NCI-H1105 treated with DMSO at 0.1 percent for 48 hours (cell line): ENCODE measurements at places on chromosomes 4 and X.

GRCh38 chrX:127708155-127708554, 344.0 kb downstream of the ACTRT1 start:
- no peak for DNase-seq

- no peak for DNase-seq
Measured at GRCh38 chr4:32135642-32136041, 1415.5 kb downstream of the PCDH7 start.

DNA sequence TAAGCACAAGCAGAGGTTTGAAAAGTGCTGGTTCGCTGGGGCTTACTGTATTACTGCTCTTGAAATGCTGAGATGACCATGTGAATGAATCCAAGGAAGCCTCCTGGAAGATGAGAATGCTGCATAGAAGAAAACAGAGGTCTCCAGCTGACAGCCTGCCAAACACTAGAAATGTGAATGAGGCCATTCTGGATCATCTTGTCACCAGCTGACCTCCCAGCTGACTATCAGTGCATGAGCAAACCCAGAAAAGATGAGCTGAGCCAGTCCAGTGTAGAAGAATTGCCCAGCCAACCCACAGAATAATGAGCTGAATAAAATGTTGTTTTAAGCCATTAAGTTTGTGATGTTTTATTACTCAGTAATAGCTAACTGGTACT, 49.1 kb upstream of the DYNLT3 start:
- no peak for DNase-seq

GRCh38 chr4:165118256-165118909, 5.7 kb upstream of the TMEM192 start:
- no peak for DNase-seq

- DNase-seq = no peak
Measured at GRCh38 chrX:134186362-134187121, 50.4 kb upstream of the CCDC160 start.
